Left forelimb (tissue), 1 donor: ENCODE measurements at places on chromosomes 11 and 22.

DNA sequence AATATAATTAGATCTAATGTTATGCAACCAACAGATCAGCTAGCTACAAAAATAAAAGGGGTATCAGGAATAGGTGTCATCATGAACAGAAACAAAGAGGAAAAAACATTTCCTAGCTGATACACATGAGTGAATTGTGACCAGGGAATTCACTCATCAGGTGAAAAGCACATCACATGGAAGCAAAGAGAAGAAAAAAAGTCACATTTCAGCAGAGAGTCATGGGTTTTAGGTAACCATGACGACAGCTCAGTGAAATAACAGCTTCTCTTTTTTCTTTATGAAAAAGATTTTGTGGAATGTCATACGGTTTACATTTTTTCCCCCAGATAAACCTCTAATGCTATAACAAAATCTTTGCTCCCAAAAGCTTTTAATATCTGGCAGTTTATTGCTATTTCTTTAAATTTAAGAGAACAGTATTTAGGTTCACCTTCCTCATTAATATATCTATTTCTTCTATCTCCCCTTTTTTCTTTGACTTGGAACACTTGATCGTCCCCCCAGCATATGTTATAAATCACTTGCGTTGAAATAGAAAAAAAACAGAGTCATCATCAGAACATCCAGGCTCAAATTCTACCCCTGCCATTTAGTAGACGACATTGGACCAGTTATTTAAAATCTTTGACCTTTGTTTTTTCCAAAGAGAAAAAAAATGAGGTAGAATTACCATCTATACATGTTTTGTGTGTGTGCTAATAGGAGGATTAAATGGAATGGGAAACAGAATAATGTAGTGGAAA is 5.3 kb downstream of the TYR start:
- DNase-seq, result no peak

DNA sequence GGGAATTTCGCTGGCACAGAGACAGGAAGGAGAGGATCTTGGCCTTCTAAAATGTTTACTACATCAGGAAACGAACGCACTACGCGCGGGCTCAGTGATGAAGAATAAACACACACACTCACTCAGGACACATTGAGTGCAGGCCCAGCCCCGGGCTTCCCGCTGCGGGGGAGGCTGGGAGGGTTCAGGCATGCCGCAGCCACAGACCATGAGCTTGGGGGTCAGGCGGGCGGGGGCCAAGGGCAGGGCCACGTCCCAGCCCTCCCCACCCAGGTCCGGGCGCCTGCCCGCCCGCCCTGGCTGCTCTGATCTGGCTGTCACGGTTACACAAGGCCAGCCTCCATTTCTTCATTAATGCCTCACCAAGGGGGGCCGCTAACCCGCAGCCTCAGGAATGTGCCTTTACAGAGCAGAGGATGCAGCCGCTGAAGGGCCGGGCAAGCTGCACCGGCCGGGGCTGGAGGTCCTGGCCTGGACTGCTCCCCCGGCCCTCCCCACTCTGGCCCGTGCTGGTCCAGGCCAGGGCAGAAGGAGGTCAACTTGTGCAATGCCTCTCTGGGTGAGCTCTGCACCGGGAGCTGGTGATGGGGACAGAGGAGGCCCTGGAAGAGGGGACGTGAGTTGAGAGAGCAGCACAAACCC is 41.7 kb downstream of the IGF2 start:
- DNase-seq, result peak; percentile 78

DNA sequence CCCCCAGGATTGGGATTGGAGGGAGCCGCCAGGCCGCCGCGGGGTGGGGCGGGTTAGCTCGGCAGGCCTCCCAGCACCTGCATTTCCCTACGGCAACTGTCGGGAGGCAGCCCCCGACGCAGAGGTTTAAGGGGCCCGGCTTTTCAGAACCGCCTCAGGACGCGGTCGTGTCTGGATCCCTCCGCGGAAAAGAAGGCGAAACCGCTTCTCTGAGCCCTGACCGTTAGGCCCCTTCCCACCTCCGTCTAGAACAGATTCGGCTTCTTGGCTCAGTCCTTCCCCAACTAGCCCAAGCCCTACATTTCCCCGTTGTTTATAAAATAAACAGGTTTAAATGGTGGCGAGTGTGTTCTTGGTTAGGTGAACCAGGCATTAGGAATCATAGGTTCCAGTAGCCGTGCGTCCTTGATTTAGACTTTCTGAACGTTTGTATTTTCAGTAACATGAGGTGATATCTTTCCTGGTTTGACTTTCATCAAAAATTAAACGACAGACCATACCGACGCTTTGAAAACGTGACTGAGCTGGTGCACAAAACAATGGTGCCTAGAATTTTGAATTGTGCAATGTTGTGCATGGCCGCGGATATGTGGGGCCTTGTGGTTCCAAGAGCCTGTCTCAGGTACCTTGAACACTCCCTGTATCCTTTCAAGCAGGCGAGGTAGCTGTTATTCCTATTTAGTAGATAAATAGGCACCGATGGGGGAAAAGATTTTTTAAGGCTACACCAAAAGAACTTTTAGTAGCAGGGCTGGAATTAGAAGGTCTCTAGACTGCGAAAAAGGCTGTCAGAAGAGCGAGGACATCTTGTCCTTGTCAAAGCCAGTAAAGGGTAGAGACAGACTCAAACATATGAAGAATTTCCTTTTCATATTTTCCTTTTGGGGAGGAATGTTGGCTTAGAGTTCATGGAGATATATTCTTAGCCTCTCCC is 1.2 kb upstream of the HSPA8 start:
- DNase-seq, result no peak

DNA sequence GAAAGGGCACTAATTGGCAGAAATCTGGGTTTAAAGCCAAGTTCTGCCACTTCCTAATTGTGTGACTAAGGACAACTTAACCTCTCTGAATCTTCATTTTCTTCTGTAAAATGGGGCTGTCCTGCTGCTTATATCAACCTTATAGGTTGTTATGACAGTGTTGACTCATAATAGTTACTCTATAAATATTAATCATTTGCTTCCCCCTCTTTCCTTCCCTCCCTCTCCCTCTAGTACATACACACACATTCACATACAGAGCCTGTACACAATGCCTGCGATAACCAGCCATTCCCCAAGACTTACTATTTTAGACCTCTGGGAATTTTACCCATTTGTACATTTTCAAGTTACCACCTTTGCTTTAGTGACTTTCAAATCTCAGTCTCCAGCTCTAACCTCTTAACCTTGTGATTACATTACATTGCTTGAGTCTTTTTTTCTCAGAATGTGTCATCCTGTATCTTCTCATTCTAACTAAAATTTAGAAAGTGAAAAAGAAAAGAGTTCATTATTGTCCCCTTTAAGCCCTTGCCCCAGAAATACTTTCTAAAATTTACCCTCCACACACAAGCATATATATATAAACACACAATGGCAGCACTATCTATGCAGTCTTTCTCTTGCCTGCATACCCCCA is 31.9 kb downstream of the GDPD4 start:
- DNase-seq, result no peak

DNA sequence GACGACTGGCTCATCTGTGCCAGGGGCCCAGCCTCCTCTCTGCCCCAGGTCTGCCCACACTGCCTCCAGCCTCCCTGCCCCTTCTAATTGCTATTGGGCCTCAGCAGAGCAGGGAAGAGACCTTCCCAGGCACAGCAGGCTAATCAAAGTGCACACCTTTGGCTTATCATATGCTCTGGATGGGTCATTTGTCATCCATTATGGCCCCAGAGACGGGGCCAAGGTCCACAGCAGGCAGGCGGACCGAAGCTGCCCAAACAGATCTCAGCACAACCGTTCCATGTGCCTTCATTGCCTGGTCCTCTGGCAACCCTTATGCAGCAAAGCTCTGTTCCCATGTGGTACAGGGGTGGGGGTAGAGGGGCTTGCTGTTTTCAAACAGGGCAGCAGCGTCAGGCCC is 66.6 kb downstream of the TP53I11 start:
- DNase-seq, result no peak

DNA sequence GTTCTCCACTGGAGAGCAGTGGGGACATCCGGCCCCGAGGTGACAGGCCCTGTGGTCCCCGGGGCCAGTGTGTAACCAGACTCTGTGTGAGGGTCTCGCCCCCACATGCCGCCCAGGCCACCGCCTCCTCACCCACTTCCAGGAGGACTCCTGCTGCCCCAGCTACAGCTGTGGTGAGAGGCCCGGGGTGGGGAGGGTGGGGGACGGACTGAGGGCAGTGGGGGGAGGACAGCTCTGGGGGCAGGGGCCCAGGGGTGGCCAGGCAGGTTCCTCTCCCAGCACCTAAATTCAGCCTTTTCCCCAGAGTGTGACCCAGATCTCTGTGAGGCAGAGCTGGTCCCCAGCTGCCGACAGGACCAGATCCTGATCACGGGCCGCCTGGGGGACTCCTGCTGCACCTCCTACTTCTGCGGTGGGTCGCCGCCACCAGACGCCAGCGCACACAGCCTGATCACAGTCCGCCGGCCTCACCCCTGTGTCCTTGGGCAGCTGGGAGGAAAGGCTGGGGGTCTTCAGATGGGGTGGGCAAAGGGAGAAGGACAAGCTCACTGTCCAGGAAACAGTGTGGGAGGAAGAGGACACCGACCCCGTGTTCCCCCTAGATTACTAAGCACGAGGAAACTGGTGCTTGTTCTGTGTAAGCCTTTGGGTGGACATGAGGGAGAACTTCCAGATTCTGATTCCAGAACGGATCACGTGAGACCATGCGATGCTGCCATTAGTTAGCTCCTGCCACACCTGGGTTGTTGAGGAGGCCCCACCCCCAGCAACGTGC is 84.4 kb upstream of the MYOD1 start:
- no peak for DNase-seq

GRCh38 chr11:116542406-116542805 is 230.4 kb downstream of the BUD13 start:
- no peak for DNase-seq

GRCh38 chr22:46442217-46442853 is 95.1 kb downstream of the CELSR1 start:
- no peak for DNase-seq

GRCh38 chr11:6438979-6439571 is 1.7 kb downstream of the HPX start:
- no peak for DNase-seq

DNA sequence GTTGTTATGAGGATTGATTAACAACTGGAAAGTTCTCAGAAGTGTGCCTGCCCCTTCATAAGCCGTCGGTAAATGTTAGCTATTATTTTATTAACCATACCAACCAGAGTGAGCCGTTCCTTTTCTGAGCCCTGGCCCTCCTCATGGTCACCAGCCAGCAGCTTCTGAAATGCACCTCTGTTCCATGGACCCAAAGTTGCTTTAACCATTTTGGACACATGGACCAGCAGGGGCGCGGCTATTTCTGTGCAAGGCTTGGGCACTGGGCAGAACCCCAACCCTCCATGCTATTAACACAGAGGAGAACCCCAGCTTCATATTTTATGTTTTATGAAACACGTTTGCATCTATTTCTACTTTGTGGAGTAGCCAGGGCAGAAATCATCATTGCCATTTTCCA is 18.6 kb upstream of the SCGB1A1 start:
- no peak for DNase-seq

GRCh38 chr22:46951973-46952372 is 189.5 kb downstream of the TBC1D22A start:
- DNase-seq, result no peak

DNA sequence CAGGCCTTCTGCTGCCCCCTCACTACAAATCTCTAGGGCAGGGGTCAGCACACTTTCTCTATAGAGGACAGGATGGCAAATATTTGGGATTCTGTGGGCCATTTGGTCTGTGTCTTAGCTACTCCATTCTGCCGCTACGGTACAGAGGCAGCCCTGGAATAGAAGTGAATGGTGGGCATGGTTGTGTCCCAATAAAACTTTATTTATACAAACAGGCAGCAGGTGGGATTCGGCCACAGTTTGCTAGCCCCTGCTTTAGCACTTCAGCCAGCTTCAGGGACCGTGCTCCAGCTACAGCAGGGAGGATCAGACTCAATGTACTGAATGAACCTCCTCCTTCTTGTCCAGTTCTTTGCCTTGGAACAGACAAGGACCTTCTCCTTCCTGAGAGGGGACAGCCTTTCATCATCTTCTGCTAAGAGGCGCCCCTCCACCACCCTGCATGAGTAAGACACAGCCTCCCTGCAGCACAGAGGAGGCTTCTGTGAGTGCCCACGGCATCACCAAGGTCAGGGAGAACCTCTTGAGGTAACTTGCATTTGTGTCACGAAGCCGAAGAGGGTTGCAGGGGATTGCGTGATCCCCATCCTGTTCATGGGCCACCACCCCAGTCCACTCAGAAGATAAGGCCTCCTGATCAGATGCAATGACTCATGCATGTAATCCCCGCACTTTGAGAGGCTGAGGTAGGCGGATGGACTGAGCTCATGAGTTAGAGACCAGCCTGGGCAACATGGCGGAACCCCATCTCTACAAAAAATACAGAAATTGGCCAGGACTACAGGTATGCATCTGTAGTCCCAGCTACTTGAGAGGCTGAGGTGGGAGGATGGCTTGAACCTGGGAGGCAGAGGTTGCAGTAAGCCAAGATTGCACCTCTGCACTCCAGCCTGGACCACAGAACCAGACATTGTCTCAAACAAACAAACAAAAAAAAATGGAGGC is 4.6 kb downstream of the C11orf24 start:
- DNase-seq, result no peak

DNA sequence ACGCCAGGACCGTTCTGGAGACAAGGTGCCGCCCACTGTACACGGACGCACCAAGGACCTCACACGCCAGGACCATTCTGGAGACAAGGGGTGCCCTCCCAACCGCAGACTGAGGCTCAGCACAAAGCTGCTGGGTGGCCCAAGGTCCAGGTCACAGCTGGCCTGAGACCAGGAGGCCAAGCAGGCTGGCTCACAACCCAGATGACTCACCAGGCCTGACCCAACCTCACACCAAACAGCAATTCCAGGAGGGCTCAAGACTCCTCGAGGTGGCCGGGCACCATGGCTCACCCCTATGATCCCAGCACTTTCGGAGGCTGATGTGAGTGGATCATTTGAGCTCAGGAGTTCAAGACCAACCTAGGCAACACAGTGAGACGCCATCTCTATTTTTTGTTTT is 14.8 kb downstream of the BRD1 start:
- DNase-seq, result no peak

DNA sequence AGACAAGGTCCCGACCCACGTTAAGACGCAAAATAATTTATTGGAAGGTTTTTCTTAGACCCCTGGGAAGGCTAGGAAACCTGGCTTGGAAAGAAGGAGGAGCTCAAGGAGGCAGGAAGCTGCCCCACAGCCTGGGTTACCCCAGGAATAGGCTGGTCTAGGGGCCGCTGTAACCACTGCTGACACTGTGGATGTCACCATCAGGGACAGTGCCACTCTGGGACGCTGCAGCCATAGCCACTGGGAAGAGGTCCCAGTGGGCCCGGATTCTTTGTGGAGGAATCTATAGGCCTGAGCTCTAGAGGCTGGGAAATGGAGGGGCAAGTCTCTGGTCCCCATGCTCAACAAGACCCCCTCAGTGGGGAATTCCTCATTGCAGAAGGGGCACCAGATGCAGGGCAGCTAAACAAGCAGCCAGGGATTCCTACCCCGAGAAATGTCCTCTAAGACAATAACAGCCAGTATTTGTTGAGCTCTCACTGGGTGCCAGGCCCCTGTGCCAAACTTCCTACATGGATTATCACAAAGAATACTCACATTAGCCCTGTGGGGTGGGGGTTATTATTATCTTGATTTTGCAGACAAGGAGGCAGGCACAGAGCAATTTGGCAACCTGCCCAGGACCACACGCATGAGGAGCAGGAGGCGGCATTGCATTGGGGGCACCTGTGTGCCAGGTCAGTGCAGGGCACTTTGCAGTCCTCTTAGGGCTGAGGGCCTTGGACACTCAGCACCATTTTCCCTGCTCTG is 19.5 kb upstream of the CHKA start:
- DNase-seq, result no peak
